Lower leg skin (tissue), 4 donors: ENCODE measurements at places on chromosomes 6 and 20. TPM values are rescaled to one million over a fixed set of nuclear protein-coding genes. Genes with fewer than 3 reads are reported as not detected.

Gene TCF15
- 0.71 TPM for total RNA-seq

Gene KIF25
- not detected for total RNA-seq

DNA sequence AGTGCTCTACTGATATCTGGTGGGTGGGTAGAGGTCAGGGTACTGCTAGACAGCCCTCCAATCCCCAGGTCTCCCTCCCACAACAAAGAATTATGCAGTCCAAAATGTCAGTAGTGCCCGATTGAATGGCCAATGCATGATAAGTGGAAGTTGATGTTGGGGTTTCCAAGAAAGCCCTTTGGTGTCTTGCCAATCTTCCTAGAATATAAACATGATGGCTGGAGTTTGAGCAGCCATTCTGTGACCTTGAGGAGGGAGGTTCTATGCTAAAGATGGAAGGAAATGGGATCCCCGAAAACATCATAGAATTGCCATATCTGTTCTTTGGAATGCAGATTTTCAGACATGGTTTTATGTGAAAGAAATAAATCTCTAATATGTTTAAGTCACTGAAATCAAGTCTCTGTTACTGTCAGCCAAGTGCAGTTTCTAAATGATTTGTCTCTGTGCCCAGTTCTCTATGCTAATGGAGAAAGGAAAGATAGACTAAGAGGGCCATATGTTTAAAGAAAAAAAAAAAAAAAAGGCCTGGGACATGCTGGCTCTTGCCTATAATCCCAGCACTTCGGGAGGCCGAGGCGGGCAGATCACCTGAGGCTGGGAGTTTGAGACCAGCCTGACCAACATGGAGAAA is 32.8 kb upstream of the PTPN1 start:
- no peak for DNase-seq

Gene THBD
- total RNA-seq: 144 TPM

Gene SFTA2
- not detected for total RNA-seq

- DNase-seq: no peak
These were observed 33.3 kb upstream of the THBS2 start for GRCh38 chr6:169286961-169287360.

GRCh38 chr6:17240803-17241500 is 40.2 kb upstream of the RBM24 start:
- DNase-seq: no peak

DNA sequence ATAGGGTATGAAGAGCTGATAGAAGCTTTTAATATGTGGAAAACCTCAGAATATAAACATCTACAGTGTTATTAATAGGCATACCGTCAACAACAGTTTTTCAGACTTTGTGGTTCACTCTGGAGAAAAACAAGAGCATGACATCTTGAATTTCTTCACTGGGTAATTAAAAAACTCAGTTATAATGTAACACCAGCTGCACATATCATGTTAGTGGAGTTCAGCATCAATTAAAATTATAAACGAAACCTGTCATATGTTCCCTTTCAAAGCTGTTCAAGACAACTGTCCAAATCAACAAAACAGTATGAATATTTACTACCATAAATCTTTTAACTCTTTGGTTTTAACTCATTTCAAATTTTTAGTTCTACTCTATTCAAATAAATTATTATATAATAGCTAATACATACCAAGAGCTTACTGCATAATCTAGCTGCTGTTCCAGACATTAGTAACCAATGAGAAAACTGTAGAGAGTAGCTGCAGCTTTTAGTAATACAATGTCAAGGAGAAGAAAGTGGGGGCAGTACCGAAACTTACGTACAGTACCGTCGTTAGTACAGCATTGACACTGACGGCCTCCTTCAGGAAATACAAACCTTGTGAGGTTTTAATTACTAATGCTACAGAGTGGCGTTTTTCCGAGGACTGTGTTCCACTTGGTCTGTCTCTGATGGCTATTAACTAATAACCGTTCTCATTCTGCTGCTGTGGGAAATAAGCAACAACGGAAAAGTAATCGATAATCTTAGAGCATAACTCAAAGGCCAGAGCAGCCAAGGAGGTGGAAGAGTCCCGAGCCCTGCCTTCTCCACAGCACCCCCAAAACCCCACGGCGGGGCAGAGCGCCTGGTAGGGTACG is 532 bp upstream of the PM20D2 start:
- no peak for DNase-seq

Gene TLDC2
- total RNA-seq: not detected

Gene ZNF184
- total RNA-seq: 9.5 TPM

DNA sequence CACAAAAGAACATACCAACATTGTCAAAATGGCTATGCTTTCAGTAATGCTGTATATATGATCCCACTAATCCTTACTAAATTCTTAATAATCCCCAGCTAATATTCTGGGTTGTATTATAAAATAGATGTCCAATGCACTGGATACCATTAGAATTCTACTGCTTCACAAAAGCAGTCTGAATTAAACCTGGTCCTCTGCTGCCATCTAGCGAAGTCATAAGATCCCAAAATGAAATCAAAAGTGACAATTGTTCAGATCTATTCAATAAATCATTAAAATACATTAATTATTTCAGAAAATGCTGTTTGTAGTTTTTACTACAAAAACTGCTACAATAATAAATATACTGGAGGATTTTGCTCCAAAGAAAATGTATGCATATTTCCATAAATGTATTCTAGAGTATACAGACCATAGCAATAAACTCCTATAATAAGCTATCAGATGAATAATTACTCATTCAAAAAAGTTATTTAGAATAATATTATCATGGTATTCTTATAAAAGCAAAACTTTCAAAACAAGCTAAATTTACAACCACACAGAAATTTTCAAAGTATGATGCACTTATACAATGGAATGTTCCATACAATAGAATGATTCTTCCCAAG is 92.6 kb downstream of the RNGTT start:
- no peak for DNase-seq

DNA sequence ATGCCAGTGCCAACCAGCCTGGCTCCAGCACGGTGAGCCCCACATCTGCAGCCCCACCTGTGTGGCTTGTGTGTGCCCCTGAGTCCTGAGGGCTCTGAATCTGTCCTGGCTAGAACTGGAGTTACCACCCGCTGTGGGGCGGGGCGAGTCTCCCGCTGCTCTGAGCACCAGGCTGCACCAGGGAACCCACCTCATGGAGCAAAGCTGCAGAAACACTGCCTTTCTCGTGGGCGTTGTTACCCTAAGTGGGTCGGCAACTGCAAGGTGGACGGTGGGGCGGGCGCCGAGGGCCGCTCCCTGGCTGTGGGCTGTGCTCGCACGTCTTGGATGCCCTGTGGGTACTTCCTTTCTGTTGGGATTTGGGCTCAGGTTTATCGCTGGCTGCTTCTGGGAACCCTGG is 12.7 kb upstream of the ZBTB46 start:
- DNase-seq: no peak

GRCh38 chr6:79466207-79466834 is 70.9 kb downstream of the LCA5 start:
- no peak for DNase-seq

DNA sequence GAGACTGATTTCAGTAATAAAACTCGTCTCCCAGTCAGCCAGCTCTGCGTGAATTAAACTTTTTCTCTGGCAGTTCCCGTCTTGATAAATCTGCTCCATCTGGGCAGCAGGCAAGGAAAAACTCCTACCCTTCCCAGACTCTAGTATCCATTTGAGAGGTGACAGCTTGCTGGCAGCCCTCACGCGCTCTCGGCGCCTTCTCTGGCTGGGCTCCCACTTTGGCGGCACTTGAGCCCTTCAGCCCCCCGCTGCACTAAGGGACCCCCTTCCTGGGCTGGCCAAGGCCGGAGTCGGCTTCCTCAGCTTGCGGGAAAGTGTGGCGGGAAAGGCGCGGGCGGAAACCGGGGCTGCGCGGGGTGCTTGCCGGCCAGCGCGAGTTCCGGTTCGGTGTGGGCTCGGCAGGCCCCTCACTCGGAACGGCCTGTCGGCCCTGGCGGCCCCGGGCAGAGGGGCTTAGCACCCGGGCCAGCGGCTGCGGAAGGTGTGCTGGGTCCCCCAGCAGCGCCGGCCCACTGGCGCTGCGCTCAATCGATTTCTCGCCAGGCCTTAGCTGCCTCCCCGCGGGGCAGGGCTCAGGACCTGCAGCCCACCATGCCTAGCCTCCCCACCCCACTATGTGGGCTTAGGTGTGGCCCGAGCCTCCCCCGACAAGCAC is 21.8 kb upstream of the GMPR start:
- peak; percentile 84 for DNase-seq

DNA sequence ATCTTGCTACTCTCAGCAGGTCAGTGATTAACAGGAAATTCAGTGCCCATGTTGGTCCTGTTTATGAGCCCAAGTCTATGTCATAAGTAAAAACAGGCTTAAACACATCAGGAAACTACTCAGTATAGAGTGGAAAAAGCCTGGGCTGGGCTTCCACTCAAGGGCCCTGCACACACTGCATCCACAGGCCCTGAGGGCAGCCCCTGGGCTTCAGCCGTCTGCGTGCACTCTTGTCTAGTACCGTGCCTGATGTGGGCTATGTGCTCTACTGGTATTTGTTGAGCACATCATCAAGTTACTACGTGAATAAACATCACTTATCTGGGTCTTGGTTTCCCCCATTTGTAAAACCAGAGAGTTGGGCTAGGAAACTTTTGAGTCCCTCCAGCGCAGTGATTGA is 135.2 kb downstream of the PACRG start:
- DNase-seq: no peak

Gene TCEA2
- total RNA-seq: 52.3 TPM

GRCh38 chr6:161744211-161745067 is 470.6 kb upstream of the AGPAT4 start:
- DNase-seq: no peak

GRCh38 chr6:21321076-21321475 is 272.5 kb upstream of the SOX4 start:
- DNase-seq: no peak

Gene ULBP3
- total RNA-seq: not detected

DNA sequence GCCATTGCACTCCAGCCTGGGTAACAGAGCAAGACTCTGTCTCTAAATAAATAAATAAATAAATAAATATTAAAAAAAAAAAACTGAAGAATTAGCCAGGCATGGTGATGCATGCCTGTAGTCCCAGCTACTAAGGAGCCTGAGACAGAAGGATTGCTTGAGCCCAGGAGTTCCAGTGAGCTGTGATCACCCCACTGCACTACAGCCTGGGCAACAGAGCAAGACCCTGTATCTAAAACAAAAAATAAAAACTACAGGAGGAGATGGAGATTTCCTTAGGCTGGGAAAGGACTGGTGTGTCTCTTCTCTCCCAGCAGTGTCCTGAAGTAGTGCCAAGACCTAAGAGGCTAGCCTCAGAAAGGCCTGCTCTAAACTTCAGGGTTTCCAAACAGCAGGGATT is 8.1 kb upstream of the GTF3C6 start:
- no peak for DNase-seq

DNA sequence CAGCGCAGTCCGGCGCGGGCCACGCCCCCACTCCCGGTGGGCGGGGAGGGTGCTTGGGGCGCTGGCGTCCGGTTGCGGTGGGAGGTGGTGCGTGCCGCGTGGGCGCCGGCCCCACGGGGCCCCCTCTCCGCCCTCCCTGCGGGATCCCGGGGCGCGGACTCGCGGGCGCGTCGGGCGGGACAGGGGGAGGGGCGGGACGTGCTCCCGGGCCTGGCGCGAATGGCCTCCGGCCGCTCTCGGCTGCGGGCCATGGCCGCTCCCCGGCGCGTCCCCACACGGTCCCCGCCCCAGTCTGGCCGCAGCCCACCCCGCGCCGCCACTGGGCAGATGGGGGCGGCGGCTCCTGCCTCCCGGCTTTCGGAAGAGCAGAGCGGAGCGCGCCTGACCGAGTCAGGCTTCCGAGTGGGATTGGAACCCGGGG is 771 bp upstream of the PPP1R3G start:
- no peak for DNase-seq

GRCh38 chr6:132495604-132496079 is 17.3 kb downstream of the STX7 start:
- no peak for DNase-seq

DNA sequence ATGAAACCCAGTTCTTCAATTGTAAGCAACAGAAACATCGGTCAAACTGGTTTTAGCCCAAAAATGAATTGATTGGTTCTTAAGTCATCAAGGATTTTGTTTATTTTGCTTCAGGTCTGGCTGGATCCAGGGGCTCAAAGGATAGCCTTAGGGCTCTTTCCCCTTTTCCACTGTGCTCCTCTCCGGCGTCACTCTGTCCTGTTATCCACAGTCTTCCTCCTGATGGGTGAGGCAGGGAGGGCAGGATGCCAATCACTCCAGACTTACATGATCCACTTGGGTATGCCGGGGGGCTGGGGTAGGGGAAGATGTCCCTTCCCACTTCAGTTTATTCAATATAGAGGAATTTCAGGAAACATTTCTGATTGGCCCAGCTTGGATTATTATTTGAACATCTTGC is 40.0 kb downstream of the PLAGL2 start:
- DNase-seq: no peak

DNA sequence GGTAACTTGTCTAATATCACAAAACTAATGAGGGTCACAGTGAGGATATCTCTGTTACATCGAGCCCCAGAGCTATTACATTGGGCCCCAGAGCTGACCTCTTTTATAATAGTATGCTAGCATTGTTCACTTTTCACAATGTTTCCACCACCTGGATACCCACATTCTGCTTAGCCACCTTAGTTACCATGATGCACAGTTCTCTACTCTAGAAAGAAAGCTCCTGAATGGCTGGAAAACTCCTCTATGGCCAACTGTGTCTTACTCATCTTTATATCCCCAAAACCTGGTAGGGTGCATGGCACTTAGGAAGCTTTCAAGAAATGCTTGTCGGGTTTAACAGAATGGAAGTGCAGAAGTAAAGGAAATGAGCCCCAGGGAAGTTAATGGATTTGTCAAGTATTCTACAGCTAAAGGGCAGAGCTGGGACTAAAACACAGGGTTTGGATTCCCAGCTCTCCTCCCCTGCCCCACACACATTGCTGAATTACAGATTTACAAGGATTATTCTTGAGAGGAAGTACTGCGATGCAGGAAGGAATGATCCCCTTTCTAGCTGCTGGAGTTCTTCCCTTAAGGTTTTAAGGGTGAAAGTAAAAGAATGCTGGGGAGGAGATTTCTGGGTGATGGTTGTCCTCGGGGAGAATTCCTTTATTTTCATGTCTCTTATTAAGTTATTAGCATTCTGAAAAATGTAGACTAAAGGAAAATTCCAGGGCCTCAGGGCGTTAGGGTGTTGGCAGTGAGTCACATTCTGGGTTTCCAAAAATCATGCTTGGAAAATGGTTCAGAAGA is 16.1 kb upstream of the HINT3 start:
- DNase-seq: no peak
